Esophagus squamous epithelium (tissue), 5 donors: ENCODE measurements at places on chromosomes 2 and 18.

GRCh38 chr2:172582656-172583055, 26.8 kb downstream of the PDK1 start:
- H3K27ac ChIP-seq: no peak overlapping the region
- no peaks in the 10 kb centered on the region for H3K27me3 ChIP-seq
- no peak overlapping the region for H3K4me3 ChIP-seq
- no peak for DNase-seq
- H3K36me3 ChIP-seq: no peaks in the 10 kb centered on the region
- no peaks in the 10 kb centered on the region for H3K4me1 ChIP-seq

DNA sequence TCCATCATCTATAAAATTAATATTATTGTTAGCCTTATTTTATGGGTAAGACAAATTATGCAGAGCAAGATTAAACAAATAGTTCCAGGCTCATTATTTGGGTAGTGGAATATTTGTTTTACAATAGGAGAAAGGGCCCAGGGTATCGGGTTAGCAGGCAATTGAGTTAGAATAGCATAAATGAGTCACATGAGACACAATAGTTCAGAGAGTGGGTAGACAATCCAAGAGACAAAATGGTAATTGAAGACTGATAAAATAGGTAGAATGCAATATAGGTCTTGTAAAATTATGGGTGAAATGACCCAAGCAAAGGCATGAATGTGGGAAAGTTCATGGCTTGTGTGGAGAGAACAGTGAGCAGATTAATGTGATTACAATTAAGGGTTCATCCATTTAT, 790.9 kb upstream of the GCFC2 start:
- H3K4me1 ChIP-seq: no peaks in the 10 kb centered on the region
- DNase-seq: no peak
- H3K4me3 ChIP-seq: no peak overlapping the region
- no peaks in the 10 kb centered on the region for H3K27me3 ChIP-seq
- no peak overlapping the region for H3K27ac ChIP-seq
- H3K36me3 ChIP-seq: no peaks in the 10 kb centered on the region

- no peak overlapping the region for H3K27ac ChIP-seq
- H3K27me3 ChIP-seq: no peaks in the 10 kb centered on the region
- H3K4me3 ChIP-seq: no peak overlapping the region
- H3K36me3 ChIP-seq: no peaks in the 10 kb centered on the region
- no peaks in the 10 kb centered on the region for H3K4me1 ChIP-seq
- DNase-seq: no peak
Observed at GRCh38 chr18:56869189-56869777, 218.1 kb downstream of the WDR7 start.

- H3K4me1 ChIP-seq: peaks cover 3% of the 10 kb centered on the region
- H3K27me3 ChIP-seq: peaks cover 13% of the 10 kb centered on the region
Observed at GRCh38 chr18:58847383-58848071, 17.1 kb upstream of the ZNF532 start.

DNA sequence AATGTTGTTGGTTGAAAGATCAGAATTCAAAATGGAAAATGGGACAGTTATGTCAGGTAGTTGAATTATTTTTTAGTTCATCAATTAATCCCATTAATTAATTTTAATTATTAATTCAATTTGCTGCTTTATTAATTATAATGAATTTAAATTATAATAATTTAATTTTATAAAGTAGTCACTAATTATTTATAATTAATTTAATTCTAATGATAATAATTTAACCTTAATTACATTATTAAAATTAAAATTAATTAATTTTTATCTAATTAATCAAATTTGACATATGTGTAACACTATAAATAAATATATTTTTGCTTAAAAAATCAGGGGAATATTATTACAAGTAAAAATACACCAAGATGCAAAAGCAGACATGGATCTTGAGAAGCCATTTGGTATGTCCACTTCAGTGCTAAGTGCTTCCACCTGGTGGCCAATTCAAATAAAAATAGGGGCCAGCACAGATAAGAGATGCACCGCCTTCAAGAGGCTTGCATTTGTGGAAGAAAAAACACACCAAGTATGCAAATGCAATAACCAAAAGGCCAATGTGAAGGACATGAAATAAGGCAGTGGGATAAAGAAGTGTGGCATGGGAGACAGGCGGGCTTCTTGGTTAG, 73.2 kb downstream of the MBP start:
- H3K27ac ChIP-seq: no peak overlapping the region
- H3K4me1 ChIP-seq: peaks cover 8% of the 10 kb centered on the region
- DNase-seq: no peak
- H3K27me3 ChIP-seq: no peaks in the 10 kb centered on the region
- H3K4me3 ChIP-seq: no peak overlapping the region
- peaks cover 22% of the 10 kb centered on the region for H3K36me3 ChIP-seq

GRCh38 chr18:74942319-74942910, 266.5 kb downstream of the PTGR3 start:
- no peaks in the 10 kb centered on the region for H3K36me3 ChIP-seq
- H3K4me3 ChIP-seq: no peak overlapping the region
- H3K27me3 ChIP-seq: no peaks in the 10 kb centered on the region
- no peaks in the 10 kb centered on the region for H3K4me1 ChIP-seq
- H3K27ac ChIP-seq: no peak overlapping the region

GRCh38 chr2:223457301-223457700, 144.9 kb downstream of the SCG2 start:
- peaks cover 6% of the 10 kb centered on the region for H3K4me1 ChIP-seq
- H3K27me3 ChIP-seq: no peaks in the 10 kb centered on the region
- no peaks in the 10 kb centered on the region for H3K36me3 ChIP-seq
- no peak overlapping the region for H3K4me3 ChIP-seq
